AG08396 (cell line): ENCODE measurements at places on chromosomes 16 and 17.

DNA sequence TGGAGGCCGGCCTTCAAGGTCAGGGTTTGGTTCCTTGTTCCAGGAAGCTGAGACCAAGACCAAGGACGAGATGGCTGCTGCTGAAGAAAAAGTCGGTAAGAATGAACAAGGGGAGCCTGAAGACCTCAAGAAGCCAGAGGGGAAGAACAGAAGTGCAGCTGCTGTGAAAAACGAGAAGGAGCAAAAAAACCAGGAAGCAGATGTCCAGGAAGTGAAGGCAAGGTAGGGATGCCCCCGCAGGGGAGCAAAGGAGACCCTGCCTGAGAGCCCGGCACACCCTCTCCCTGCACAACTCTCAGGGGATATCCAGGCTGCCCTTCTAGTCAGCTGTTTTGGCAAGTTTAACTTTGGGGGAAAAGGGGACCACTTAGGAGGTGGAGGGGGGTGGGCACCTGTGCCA, 29.0 kb downstream of the RNF213 start:
- DNase-seq = no peak

GRCh38 chr16:17557480-17557879, 86.7 kb upstream of the XYLT1 start:
- no peak for DNase-seq

DNA sequence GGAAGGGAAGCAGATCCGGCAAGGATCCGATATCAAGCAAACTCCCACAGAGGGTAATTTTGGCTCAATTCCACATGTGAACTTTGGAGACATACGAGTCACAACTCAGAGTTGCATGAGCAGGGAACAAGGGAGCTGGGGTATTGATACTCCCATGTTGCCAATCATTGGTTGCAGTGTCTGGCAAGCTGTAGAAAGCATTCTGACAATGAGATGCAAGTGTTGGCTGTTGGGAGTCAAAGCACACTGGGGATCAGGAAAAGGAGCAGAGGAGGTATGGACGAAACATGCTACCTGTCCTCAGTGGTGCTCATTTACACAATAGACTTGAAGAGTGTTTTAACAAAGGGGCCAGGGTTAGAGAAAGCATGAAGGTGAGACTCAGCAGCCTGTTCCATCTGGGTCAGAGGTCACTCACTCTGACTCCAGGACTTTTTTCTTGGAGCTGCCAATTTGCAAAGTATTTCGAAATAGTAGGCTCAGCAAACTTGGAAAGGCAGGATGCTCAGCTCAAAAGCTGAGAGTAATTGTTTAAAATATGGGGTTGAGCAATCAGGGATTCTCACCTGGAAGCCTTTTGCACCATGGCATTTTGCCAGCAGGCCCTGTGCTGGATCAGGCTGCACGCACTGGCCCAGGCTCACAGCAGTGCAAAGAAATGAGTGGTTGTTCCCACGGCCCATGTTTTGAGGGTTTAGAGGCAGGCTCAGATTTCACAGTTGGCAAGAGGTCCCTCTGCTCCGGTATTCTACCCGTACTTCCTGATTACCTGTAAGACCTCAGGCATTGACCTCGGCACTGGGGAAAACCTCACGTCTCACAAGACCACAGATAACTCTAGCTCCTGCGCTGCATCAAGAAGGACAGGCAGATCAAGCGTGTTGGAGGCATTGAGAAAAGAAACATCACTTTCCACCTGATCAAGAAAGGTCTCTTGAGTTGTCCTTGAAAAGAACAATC, 17.6 kb upstream of the NKD1 start:
- DNase-seq = no peak

DNA sequence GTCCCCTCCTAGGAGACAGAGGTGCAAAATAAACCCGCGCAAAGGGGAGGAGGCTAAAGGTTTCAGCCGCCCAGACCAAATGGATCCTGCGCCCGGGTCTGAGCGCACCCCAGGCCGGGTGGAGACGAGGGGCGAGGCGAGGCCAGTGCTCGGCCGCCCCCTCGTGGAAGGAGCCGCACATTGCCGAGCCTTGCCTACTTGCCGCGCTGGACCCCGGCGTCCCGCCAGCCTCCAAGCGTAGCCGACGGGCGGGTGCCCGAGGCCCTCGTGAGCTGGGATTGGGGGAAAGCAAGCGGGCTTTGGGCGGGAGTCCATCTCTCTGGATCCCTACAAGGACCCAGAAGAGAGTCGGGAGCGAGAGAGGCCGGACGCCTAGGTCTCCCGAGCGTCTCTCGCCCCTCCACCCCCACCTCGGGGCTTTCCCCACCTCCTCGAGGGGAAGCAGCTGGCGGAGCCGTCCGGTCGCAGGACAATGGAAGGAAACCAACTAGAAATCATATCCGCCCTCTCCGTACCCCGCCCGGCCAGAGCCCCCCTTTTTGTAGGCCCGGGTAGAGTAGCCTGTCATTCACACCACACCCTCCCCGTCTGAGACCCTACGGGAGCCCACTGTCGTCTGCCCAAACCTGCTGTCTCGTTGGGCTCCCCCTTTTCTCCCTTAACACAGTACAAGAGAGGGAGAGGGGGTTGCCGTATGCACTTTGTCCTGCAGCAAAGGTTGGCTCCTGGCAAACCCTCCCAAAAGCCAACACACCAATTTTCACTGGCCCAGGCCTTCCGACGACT, 664 bp upstream of the BCL6B start:
- DNase-seq = peak; percentile 92

DNA sequence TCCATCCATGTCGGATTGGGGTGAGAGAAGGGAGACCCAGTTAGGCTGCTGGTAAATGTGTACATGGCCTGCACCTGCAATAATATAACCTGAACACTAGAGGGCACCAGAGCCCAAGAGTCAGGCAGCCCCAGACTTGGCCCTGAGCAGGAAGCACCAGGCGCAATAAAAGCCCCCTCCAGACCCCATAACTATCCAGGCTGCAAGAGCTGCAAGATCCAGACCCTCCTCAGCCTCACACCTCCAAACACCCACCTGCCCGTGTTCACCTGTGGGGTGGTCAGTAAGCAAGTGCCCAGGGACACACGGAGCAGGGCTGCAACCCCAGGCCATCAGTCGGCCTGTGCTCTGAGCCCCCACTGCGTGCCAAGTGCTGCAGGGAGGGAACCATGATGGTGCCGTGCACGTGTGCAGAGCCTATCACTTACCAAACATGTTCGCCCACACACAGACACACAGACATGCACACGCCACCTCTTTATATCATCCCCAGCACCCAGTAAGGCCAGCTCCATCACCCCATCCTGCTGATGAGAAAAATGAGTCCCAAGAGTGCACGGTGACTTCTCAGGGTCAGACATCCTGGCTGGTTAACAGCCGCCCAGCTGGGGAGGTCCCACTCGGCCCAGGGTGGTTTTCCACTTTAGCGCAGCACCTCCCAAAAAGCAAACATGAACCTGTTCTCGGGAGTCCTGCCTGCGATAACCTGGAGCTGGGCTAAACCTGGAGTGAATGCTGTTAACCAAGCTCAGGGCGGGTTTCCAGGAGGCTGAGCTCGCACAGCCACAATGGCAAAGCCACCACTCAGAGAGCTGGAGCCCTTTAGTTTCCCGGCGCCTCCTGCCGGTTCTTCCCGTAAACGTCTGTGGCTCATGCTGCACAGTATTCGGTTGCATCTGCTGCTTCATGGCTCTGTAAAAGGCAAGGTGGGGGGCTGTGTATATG, 439.8 kb downstream of the SOX9 start:
- DNase-seq = peak; percentile 83

- no peak for DNase-seq
These were observed 99.7 kb downstream of the ELAC2 start for GRCh38 chr17:12918142-12918541.

GRCh38 chr17:68710035-68710780, 109.0 kb upstream of the FAM20A start:
- DNase-seq = peak; percentile 45

- DNase-seq = no peak
These were observed 117.2 kb downstream of the GOSR1 start for GRCh38 chr17:30594223-30594952.

- no peak for DNase-seq
These were observed 23.9 kb downstream of the UNK start for GRCh38 chr17:75808549-75808904.

DNA sequence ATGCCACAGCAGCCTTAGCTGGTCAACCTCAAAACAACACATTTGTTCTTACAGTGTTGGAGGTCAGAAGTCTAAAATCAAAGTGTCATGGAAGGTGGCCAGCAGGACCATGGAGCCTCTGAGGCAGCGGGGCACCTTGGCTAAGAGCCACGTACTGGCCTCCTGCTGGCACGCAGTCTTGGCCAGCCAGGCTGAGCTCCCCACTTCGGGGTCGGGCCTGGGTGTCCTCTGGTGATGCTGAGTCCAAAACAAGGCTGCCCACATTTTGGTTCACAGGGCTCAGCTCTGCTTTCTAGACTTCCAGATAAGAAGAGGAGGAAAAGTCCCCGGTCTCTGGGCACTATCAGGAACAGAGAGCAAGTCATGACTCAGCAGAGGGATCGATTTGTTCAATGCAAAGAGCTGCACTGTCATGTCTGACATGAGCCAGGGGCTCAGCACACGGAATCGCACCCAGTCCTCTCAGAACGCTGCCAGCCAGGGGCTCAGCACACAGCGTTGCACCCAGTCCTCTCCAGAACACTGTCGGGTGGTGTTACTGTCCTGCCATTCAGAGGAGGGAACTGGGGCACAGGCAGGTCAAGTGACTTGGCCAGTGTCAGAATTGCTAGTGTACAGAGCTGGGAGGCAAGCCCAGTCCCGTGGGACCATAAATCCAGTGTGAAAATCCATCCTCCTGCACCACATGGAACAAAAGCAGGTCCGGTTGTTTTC, 2.5 kb downstream of the LGALS9 start:
- no peak for DNase-seq

- no peak for DNase-seq
These were observed 76.0 kb downstream of the MARCHF10 start for GRCh38 chr17:62732125-62732524.

DNA sequence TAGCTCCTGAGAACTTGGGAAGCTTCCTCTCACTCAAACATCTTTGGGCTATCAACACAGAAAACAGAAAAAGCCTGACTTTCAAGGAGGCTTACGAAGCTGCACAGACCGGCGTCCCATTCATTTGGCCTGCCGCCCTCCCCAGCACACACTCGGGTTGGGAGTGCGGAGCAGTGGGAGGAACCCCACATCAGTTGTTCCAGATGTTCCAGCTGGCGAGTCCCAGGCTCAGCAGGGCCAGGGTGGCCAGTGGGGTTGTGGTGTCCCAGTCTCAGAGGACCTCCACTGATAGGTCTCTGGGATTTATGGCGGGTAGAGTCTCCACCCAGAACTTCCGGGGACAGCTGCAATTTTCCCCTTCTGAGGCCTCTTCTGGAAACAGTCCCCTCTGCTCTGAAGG, 43.1 kb upstream of the DLX4 start:
- no peak for DNase-seq

GRCh38 chr16:2194852-2195321, 1.5 kb downstream of the CASKIN1 start:
- DNase-seq = peak; percentile 48

DNA sequence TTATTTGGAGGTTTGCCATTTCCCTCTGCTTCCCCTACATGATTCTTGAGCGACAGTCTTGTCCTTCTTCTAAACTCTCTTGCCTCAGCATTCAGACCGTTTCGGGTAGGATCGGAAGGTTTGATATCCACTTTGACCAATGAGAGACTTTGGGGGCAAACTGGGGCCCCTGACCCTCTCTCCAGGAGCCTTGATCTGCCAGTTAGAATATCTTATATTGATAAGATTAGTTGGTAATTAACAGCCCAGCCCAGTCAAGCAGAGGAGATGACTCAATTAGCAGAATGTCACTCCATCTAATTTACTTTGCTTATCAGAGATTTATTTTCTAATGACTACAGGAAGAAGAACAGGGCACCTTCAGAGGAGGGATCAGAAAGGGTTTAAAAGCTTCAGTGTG, 532.8 kb downstream of the XYLT1 start:
- no peak for DNase-seq

DNA sequence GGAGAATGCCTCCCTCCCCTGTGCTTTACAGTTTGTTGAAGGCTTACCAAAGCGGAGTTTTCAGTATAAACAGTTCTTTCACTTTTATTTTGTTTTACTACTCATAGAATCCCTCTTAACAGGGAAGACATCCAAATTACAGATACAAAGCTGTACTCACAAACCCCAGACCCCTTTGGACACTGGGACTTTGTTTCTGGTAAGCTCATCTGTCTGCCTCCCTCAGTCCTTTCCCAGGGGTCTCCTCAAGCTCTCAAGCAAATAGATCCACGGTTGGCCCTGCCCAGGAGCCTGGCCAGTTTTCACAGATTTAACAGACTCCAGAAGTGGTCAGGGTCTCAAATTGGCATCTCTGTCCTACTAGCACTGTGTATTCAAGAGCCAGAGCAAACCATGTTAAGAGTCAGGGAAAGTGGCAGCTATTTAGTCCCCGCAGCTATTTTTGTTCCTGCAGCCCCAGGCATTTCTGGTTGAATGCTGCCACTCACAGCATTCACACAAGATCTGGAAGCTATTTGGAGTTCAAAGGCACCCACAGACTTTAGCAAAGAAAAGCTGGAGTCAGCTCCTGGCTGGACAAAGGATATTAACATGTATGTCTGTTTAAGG, 54.2 kb downstream of the TMEM100 start:
- no peak for DNase-seq

- DNase-seq = no peak
These were observed 43.8 kb downstream of the COPRS start for GRCh38 chr17:31815212-31815730.

- no peak for DNase-seq
These were observed 97.5 kb downstream of the RAB11FIP4 start for GRCh38 chr17:31488982-31489294.

GRCh38 chr16:68319185-68319908, 8.5 kb downstream of the PRMT7 start:
- no peak for DNase-seq

DNA sequence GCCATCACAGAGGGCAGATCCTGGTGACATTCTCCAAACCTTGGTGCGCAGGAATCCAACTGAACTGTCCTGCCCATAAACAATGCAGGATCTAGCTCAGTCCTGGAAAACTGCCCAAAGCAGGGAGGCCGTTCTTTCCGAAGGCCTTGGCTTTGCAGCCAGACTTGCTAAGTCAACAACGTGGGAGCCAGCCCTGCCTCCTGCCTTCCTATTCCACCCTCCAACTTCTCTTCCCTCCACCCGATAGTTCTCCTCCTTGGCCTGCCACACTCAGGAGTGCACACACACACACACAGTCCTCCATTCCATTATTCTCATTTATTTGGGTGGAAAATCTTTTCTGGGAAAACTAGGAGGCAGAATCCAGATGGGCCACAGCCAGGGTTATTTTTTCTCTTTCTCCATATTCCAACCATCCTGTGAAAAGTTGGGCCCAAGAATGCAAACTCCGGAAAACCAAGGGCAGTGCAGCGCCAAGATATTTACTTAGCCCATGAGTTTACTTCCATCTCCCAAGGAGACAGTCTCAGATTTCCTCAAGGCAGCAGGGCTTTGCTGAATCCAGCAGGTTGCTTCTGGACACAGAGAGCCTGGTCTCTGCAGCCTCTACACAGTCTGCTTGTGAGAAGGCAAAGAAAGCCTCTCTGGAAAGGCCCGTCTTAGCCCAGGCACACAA, 15.8 kb downstream of the COPRS start:
- peak; percentile 63 for DNase-seq

GRCh38 chr17:75899767-75900468, 3.2 kb upstream of the TRIM65 start:
- no peak for DNase-seq

DNA sequence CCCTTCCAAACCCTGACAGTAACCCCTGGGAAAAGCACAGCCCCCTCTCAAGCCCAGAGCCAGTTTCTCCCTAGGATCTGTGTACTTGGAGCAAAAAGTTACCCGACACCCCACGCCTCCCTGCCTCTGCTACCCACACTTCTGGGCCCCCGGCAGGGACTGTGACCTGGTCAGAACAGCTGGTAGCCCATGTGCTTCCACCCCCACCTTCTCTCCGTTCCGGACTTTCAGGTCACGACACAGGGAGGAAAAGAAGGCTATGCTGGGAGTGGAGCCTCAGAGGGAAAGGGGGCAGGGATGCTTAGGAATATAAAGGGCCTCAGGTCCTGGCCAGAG, 6.4 kb downstream of the PPY start:
- DNase-seq = no peak
